GM23248 (cell line): ENCODE measurements at places on chromosomes 6 and 20. TPM values are rescaled to one million over a fixed set of nuclear protein-coding genes. Genes with fewer than 3 reads are reported as not detected.
A peak's percentile ranks its signal among the peaks of the same experiment; 100 is the strongest.

DNA sequence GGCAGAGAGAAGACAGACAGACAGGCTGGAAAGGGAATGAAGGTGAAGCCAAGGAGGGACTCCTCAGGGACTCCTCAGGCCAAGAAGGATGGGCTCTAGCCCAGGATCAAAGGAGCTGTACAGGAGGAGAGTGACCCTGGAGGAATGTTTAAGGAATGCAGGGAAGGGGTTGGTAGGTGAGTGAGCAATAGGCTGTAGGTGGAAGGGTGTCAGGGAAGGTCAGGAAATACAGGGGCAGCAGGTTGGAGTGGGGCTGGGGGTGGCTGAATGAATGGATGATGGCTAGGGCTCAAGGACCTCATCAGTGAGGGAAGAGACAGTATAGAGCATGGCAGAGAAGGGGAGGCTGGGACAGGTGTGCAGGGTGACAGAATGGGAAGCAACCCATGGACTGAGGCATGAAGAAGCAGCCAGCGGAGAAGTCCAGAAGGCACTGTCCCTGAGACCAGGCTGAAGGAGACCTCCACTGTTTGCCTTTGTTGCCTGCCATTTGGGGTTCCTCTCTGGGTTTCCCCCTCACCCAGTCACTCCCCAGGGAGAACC lies 13.2 kb downstream of the SYNGAP1 start:
- peaks cover under 1% of the 10 kb centered on the region; the same call in 1 of the 2 replicates for H3K36me3 ChIP-seq
- no peaks in the 10 kb centered on the region for H3K27me3 ChIP-seq
- H3K4me3 ChIP-seq, result no peak overlapping the region
- H3K4me1 ChIP-seq, result peaks cover 7% of the 10 kb centered on the region; the same call in 1 of the 2 replicates
- H3K27ac ChIP-seq, result no peak overlapping the region
- no peak for DNase-seq

DNA sequence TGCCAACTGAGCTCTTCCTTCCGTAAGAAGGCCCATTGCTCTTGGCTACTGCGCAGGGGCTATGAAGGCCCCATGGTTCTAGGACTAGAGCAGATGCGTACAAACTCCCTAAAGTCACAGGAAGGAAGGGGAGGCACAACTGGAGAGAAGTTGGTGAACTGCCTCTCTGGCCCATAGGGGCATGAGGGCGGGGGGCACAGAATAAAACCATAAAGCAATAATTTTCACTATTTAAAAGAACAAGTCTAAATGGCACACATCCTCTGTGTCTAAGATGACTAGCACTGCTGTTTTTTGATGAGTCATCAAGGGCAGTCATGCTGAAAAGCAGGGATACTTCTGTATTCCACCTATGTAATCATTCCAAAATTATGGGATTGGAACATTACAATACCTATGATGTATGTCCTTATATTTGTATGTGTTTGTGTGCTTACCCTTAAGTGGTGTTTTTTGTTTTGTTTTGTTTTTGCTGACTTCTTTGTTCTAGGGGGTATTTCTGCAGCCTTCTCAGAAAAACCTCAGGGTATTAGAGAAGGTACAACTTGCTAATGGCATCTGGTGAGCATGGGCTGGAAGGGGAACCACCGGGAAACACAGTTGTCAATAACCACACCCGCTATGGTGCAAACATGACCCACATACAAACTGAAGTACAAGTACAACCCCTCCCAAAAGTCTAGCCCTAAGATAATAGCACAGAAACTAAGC lies 36.9 kb downstream of the B4GALT5 start:
- no peaks in the 10 kb centered on the region for H3K36me3 ChIP-seq
- H3K4me1 ChIP-seq, result peaks cover 65% of the 10 kb centered on the region
- H3K27me3 ChIP-seq, result no peaks in the 10 kb centered on the region
- peak overlapping the region; percentile 71 for H3K27ac ChIP-seq
- peak overlapping the region; percentile 21; the same call in 1 of the 2 replicates for H3K4me3 ChIP-seq
- peak; percentile 84 for DNase-seq

DNA sequence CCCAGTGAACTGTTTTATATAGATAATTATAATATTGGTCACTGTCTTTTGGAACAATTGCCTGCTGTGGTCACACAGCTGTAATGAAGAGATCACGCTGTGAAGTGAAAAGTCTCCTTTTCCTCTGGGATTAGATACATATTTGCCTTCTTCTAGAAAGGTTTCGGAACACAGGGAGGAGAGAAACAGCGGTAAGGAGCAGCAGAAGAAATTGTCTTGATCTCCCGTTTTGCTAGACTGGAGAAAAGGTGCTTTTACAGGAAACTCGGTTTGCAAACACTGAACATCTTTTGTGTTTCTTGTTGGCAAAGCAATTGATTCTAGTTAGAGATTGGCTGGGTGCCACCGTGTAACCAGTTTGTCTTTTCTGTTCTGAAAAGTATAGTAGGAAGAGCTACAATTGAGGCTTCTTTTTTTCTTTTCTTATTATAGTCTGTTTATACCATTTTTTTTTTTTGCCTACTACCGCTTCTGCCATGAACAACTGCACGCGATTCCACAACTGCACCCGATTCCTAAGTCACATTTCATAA lies 404.1 kb upstream of the ID4 start:
- no peak overlapping the region for H3K4me3 ChIP-seq
- H3K27ac ChIP-seq, result no peak overlapping the region
- no peaks in the 10 kb centered on the region for H3K4me1 ChIP-seq
- H3K36me3 ChIP-seq, result no peaks in the 10 kb centered on the region
- no peak for DNase-seq

Gene TNF
- total RNA-seq, result not detected in 2 replicates

Gene CEP162
- 2.4 and 3.0 TPM in 2 replicates for total RNA-seq

Gene PRND
- total RNA-seq, result not detected in 2 replicates

Gene NKAIN2
- not detected in 2 replicates for total RNA-seq
